ENCODE measurements at places on chromosomes 6 and 20.

GRCh38 chr6:37334047-37334446 lies 19.7 kb upstream of the RNF8 start:
- no peak for DNase-seq

- DNase-seq, result no peak
Measured at GRCh38 chr6:10390495-10391298, 24.2 kb downstream of the TFAP2A start.

GRCh38 chr20:57930351-57930750 lies 220.5 kb upstream of the PMEPA1 start:
- no peak for DNase-seq

DNA sequence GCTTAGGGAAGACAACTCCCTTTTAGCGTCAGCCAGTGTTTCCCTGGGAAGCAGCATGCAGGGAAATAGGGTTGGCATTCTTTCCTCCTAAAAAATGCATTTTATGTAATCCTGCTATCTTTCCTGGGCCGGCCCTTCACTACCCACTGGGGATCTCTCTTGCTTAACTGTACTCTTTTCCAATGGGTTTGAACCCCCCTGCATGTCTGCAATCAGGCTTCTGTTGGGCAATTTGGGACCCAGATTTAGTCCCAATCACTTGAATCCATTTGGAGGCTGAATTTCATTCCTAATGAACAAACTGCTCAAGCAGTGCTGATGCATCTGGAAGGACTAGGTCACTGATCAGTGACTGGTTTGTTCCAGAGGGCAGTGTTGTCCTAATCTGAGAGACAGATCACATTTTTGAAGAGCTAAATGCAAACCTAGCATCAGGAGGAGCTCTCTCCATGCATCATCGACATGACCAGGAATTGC lies 152.0 kb downstream of the TSHZ2 start:
- no peak for DNase-seq

- DNase-seq, result no peak
Measured at GRCh38 chr6:124494956-124495664, 467.1 kb upstream of the RNF217 start.

- DNase-seq, result no peak
Measured at GRCh38 chr20:53642196-53643030, 48.8 kb upstream of the ZNF217 start.

DNA sequence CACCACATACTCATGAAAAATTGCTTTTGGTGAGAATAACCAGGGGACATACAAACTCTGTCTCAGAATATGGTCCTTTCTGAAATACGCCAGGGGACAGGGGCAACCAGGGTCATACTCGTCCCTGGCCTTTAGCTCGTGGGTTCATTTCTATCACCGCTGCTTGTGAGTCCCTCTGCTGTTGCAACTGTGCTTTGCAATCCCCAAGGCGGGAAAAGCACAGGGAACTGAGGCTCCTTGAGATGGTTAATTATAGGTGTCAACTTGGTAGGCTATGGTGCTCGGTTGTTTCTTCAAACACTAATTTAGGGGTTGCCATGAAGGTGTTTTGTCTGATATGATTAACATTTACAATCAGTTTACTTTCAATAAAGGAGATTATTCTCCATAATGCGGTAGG lies 51.6 kb downstream of the RFPL4B start:
- DNase-seq, result no peak

GRCh38 chr6:45538641-45539547 lies 161.2 kb upstream of the SUPT3H start:
- no peak for DNase-seq

GRCh38 chr6:63943826-63944225 lies 308.2 kb downstream of the PHF3 start:
- no peak for DNase-seq

DNA sequence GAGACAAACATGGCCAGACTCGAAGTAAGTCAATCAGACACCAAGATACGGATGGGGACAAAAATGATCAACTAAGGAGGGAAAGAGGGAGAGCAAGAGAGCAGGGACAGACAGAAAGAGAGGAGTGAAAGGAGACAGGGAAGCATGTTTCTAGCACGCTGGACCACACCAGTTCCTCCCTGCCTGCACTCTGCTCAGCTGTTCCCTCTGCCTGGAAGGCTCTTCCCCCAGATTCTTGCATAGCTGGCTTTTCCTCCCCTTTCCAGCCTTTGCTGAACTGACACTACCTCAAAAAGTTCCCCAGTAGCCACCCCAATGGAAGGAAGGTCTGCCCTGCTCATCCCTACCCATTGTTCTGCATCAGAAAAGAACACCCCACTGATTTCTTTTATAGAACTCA lies 185.9 kb downstream of the MAFB start:
- no peak for DNase-seq

GRCh38 chr6:131022691-131023090 lies 40.4 kb downstream of the EPB41L2 start:
- no peak for DNase-seq

DNA sequence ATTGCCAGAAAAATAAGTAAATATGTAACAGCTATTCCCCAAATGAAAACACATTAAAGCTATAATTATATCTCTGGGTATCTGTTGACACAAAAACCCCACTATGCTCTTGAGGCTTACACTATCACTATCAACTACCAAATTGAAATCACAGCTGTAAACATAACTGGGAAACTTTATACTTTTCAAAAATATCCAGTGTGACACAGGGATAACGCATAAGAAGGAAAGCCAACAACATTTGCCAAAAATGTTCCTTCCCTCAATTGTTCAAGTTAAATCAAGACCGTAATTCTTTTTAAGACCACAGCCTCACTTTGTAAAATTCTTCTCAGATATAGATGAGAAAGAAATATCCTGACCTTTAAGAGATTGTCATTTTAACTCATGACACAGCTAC lies 3.1 kb downstream of the ZHX3 start:
- no peak for DNase-seq

GRCh38 chr6:130769861-130770260 lies 57.3 kb upstream of the SMLR1 start:
- no peak for DNase-seq

DNA sequence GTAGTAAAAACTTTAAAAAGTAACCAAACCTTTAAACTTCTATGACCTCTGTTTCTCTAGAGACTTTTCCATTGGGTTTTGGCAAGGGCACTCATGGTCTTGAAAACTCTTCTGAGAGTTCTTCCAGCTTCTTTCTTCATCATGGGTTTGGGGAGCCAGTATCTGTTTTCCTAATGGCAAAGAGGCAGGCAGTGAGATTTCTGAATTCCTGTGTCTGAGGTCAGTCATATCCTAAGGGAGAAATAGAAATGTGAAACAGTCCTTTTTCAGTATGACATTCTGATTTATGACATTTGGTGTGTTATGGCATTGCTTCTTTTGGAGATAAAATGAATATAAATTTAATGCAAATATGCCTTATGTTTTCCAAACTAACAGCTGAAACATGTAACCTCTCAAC lies 518.5 kb upstream of the MARCKS start:
- DNase-seq, result no peak

GRCh38 chr6:117227245-117227962 lies 38.0 kb upstream of the VGLL2 start:
- no peak for DNase-seq

DNA sequence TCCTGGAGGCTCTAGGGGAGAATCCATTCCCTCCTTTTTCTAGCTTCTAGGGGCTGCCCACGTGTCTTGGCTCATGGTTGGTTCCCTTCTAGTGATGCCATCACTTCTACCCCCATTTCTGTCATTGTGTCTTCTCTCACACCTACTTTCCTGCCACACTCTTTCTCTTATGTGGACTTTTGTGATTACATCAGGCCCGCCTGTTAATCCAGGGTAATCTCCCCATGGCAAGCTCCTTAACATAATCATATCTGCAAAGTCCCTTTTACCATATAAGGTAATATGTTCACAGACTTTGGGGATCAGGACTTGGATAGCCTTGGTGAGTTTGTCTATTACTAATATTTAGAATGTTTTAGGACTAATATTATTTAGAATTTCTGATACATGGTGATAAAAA lies 111.9 kb downstream of the DNAH8 start:
- no peak for DNase-seq

DNA sequence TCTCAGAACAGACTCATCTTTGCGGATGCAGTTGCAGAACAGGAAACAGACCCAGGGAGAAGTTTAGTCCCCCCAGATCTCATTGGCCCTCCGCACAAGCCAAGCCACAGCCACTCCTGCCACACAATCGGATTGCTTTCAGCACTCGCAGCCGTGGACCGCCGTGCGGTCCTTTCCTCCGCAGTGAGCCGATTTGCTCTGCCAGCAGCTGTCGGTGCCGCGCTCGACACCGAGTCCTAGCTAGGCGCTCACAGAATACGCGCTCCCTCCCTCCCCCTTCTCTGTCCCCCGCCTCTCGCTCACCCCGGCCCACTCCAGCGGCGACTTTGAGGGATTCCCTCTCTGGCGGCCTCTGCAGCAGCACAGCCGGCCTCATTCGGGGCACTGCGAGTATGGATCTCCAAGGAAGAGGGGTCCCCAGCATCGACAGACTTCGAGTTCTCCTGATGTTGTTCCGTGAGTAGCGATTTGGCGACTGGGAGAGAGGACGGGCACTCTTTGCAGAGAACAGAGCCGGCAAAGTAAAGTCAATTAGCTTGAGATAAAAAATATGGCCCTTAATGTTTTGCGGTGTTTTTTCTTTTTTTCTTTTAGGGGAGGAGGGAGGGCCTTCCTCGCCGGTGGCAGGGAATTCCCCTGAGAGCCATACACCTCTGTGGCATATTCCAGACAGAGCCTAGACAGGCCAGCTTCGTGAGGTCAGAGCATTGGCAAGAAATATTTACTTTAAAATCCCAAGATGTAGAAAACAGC lies at the start of gene LAMP5:
TSS of gene LAMP5 (plus strand) at position 130 of the 753 bp plus-strand sequence. CDS start at position 393, 263 bp downstream.
- no peak for DNase-seq

DNA sequence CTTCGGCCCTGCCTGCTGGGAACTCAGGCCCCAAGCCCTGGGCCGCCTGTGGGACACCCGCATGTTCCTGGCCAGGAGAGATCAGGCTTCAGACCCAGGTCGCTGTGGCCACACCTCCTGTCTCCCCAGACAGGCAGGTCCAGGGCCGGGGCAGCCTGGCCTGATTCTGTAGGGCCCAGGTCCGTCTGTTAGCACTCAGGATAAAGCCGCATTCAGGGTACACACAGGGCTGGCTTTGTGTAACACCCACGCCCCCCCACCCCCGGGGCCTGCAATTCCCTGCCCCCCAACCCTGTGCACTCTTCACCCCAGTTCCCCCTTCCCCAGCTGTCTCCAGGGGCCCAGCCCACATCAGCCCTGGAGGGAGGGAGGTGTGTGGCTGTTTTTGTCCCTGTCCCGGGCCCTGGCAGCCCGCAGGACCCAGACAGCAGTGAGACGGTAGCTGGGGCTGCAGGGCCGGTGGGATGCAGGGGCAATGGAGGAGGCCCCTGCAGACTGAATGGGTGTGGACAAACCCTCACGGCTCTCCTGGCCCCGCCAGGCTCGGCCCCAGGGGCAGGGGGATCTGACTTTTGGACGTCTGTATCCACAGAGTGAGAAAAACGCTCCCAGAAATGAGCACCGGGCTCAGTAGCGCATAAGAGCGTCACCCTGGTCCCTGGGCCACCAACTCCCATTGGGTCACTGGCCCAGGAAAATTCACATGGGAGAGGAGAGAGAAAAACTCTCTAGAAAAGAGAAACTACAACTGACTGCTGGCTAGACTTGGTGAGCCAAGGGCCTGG lies 42.4 kb upstream of the ZBP1 start:
- no peak for DNase-seq

DNA sequence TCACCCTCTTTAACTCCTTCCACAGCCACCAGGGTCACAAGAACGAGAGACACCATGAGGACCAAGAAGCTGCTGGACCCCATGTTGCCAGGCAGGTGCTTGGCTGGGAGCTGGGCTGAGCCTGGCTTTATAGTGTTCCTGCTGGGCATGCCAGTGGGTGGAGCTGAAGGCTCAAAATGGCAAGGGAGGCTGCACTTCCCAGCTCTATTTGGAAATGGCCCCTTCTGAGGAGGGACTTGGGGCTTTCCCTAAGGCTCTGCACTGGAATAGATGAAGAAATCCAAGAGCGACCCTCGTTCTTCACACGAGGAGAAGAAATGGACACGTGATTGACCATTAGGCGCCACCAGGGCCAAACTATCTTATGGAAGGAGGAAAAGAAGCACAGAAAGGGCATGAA lies at the start of gene WFDC12:
TSS of gene WFDC12 (minus strand) at position 101 of the 400 bp plus-strand sequence. CDS start at position 83, 18 bp downstream.
- DNase-seq, result no peak

GRCh38 chr6:141260627-141261015 lies 872.1 kb upstream of the GJE1 start:
- no peak for DNase-seq

DNA sequence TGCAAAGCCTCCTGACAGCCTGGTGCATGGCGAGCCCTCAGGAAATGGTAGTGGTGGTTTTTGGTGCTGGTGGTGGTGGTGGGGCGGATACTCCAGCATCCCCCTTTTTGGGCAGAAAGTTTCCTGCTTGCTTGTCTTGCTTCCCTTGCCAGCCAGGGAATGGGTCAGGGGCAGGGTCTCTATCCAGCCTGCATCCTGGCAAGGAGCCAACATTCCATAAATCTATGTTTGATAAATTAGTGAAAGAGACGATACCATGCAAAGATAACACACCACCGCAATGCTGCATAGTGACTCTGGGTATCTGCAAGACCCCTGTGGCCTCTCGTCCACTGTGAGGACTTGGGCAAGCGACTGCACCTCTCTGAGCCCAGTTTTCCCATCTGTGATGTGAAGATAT lies 246.2 kb downstream of the LRFN2 start:
- DNase-seq, result no peak

GRCh38 chr6:45127185-45127584 lies 200.9 kb upstream of the RUNX2 start:
- DNase-seq, result no peak

DNA sequence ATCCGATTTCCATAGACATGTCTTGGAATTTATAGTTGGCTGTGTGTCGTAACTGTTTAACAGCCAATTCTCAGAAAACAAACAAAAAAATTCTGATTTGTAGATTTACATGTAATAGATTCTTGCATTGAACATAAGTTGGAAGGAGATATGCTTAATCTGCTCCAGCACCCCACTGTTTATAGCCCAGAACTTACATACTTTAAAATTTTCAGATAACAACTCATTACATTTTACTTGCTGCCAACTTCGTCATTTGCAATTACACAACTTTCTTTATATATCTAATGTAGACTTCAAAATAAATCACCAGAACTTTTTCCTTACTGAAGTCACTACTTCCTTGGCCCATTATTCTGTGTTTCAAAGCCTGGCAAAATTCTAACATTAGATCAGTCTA lies 472.3 kb upstream of the EYS start:
- DNase-seq, result no peak

DNA sequence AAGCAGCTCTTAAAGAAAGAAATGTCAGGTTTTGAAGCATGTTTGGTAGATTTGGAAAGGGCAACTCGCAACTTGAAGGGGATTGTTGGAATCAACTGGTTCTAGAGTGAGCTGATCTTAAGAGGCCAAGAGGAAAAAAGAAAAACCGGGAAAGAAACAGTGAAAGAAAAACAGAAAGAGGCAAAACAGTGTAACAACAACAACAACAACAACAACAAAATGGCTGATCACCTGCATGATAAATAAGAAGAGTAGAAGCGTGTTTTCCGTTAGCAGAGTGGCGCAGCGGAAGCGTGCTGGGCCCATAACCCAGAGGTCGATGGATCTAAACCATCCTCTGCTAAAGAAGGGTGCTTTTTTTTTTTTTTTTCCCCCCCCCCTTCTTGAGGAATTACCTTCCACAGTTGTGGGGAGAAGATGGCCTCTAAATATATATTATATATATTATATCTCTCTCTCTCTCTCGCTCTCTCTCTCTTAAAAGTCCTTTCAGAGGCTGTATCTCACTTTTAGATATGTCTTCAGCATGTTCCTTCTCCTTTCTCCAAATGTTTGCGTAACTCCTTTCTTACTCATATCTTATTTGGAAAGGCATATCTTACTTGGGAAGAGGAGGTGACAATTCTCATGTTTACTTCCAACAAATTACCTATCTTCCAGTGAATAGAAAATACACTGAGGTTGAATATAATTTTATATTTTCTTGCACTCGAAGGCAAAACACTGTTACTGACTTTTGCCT lies 134.4 kb downstream of the OR2B2 start:
- no peak for DNase-seq
